Activated CD8-positive, alpha-beta memory T cell treated with anti-CD3 and anti-CD28 coated beads, Interleukin-2, amount 50 U/mL, for 4 hours (primary cell): ENCODE measurements at places on chromosomes 5 and 9.

GRCh38 chr5:135225856-135226560 is 173.0 kb downstream of the MACROH2A1 start:
- DNase-seq: no peak

DNA sequence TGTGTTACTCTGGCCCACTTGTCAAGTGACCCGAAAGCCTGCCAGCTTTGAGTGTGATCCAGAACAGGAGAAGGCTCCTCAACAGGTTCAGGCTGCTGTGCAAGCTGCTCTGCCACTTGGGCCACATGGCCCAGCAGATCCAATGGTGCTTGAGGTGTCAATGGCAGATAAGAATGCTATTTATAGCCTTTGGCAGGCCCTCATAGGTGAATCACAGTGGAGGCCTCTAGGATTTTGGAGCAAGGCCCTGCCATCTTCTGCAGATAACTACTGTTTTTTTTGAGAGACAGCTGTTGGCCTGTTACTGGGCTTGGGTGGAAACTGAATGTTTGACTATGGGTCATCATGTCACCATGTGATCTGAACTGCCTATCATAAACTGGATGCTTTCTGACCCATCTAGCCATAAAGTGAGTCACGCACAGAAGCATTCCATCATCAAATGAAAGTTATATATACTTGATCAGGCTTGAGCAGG is 180.8 kb downstream of the CARTPT start:
- no peak for DNase-seq

GRCh38 chr5:139571543-139571942 is 10.4 kb downstream of the UBE2D2 start:
- DNase-seq: no peak

- no peak for DNase-seq
Measured at GRCh38 chr5:14339468-14339867, 196.3 kb downstream of the TRIO start.

- no peak for DNase-seq
Measured at GRCh38 chr5:143781993-143782520, 29.9 kb upstream of the HMHB1 start.

- DNase-seq: no peak
Measured at GRCh38 chr5:132147663-132148062, 74.1 kb downstream of the CSF2 start.

GRCh38 chr5:37825334-37825915 is 14.4 kb downstream of the GDNF start:
- DNase-seq: no peak

DNA sequence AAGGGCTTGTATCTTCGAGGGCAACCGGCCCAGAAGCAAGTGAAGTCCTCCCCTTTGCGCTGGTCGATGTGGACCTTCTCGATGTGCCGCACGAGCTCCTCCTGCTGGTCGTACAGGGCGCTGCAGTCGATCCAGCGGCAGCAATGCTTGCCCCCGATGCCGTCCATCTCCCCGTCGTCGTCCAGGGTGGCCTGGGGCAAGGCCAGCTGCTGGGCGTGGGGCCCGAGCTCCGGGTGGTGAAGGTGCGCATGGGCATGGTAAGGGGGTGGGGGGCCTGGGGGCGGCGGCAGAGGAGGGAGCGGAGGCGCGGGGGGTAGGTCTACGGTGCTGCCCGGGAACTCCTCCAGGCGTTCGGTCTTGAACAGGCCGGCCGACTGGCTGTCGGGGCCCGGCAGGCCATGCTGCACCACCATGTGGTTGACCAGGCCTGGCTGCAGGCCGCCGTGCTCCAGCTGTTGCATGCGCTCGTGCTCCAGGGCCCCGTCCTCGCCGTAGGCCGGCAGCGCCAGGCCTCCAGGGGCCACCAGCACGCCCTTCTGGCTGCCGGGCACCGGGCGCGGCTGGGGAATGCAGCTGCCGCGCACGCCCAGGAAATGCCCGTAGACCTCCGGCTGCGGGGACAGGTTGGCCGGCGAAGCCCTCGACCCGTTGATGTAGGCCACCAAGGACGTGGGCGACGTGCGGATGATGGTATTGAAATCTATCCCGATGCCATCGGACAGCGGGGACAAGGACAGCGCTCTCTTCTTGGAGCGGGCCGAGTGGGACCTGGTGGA is 181.8 kb downstream of the GLIS3 start:
- peak; percentile 46 for DNase-seq

GRCh38 chr5:116315531-116315930 is 230.7 kb downstream of the COMMD10 start:
- DNase-seq: no peak
